ENCODE measurements at places on chromosomes 5 and 9.

DNA sequence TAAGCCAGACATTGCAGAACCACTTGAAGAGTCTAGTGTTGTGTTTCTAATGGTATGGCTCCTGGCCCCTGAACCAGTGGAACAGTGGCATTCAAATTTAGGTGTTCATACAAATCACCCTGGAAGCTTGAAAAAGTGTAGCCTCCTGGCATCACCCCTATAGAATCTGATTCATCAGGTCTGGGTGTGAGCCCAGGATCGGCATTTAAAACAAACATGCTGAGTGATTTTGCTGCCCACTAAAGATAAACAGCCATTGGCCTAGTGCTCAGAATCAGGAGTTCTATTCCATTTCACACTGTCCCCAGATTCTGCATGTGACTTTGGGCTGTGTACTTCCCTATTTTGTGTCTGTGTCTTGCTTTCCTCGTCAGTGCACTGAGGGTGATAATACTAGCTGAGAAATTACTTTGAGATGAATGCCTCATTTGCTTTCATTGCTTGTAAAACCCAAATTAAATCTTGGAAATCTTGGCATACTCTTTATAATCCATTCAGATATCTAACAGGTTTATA is 241.5 kb upstream of the CLINT1 start:
- no peak overlapping the region for H3K4me3 ChIP-seq
- H3K27me3 ChIP-seq, result no peaks in the 10 kb centered on the region
- H3K36me3 ChIP-seq, result no peaks in the 10 kb centered on the region
- H3K4me1 ChIP-seq, result no peaks in the 10 kb centered on the region
- DNase-seq, result no peak

DNA sequence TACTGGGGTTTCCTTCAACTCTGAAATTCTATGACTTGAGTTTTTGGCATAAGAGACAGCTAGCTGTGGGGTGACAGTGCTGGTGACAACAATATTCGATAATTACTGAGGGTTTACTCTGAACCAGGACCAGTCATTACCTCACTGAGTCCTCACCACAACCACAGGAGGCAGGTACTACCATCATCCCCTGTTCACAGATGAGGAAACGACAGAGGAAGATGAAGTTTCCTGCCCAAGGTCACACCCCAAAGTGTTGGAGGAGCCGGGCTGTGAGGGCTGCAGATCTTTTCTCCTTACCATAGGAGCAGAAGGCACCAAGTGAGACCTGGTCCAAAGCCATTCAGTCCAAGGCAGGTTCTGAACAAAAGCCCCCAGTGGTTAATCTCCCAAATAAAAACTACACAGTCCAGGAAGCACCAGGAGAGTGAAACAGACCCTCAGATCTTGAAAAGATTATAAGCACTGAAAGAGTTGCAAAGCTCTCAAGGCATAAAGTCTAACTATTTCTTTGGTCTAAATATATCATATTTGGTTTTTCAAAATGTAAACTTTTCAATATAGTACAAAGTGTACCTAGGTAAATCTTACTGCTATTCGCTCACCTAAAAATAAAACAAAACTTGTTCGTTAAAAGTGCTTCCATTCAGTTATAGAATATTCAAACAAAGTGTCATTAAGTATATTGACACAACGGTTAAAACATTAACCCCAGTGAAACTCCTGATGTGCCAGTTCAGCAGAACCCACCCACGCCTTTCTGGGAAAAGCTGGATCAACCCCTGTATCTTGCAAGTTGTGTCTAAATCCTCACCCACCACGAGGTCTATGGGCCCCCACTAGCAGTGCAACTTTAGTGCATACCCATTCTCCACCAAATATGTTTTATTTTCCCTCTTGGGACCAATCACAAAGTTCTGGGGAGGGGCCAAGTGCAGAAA is 82.6 kb upstream of the EQTN start:
- no peak for DNase-seq
- peak overlapping the region; percentile 20 for H3K27ac ChIP-seq
- H3K36me3 ChIP-seq, result no peaks in the 10 kb centered on the region
- H3K4me3 ChIP-seq, result no peak overlapping the region
- peaks cover 89% of the 10 kb centered on the region for H3K4me1 ChIP-seq

GRCh38 chr9:78074385-78075291 is 43.0 kb upstream of the GNAQ start:
- H3K27me3 ChIP-seq, result peaks cover 34% of the 10 kb centered on the region
- H3K4me3 ChIP-seq, result no peak overlapping the region
- peaks cover 3% of the 10 kb centered on the region for H3K36me3 ChIP-seq
- no peak for DNase-seq
- no peaks in the 10 kb centered on the region for H3K4me1 ChIP-seq

- H3K27ac ChIP-seq, result no peak overlapping the region
- DNase-seq, result no peak
- H3K36me3 ChIP-seq, result no peaks in the 10 kb centered on the region
- H3K4me1 ChIP-seq, result no peaks in the 10 kb centered on the region
- H3K27me3 ChIP-seq, result no peaks in the 10 kb centered on the region
- H3K4me3 ChIP-seq, result no peak overlapping the region
These were observed 377.7 kb downstream of the FGF10 start for GRCh38 chr5:44011518-44011917.

DNA sequence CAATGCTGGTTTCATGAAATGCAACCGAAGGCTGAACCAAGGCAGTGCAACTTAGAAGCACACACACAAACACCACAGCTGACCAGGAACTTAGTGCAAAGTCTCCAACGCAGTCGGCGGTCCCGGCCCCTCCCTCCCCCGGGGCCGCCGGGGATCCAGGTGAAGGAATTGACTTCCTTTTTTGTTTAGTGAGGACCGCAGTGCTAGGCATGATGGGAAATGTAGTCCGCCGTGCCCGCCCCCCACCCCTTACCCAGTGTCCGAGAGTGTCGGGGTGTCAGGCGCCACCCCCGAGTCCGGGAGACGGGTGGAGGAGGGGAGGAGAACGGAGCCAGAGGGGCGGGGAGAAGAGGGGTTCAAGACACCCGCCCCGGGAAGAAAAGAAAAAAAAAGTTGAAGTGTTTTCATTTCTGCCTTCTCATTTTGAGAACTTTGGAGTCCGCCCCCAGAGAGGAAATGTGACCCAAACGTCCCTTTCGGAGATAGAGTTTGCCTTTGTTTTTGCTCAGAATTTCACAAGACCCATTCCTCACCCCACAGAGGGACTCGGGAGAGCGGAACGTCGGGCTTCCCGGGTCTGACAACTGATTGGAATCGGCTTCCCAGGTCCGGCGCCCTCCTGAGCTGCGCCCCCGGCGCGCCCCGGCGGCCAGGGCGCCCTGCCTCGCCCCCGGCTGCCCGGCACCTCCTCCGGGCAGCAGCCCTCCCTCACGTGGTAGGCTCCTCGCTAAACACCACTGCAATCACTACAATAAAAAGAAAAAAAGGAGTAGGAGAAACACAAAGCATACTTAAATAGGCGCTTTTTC is 2.0 kb downstream of the IER5L start:
- peaks cover 23% of the 10 kb centered on the region for H3K4me1 ChIP-seq
- peak overlapping the region; percentile 85 for H3K4me3 ChIP-seq
- peaks cover 21% of the 10 kb centered on the region for H3K27me3 ChIP-seq
- H3K36me3 ChIP-seq, result no peaks in the 10 kb centered on the region
- peak; percentile 49 for DNase-seq

DNA sequence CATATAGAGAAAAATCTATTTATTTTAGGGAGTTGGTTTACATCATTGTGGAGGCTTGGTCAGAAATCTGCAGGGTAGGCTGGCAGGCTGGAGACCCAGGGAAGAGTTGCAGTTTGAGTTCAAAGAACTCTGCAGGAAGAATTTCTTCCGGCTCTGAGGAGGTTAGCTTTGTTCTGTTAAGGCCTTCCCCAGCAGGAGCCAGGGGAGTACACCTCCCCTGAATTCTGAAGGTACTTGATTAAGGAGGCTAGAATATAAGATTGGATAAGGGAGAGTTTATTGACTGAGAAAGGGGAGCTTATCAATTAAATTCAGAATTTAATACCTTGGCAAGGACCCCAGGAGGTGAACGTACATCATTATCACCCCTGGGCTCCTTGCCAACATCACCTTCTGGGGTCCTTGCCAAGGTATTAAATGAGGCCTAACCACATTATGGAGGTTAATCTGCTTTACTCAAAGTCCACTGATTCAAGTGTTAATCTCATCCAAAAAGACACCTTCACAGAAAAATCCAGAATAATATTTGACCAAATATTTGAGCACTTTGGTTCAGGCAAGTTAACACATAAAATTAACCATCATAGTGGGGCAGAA is 351.7 kb downstream of the CWC27 start:
- no peaks in the 10 kb centered on the region for H3K27me3 ChIP-seq
- H3K4me3 ChIP-seq, result no peak overlapping the region
- no peaks in the 10 kb centered on the region for H3K4me1 ChIP-seq
- no peak for DNase-seq
- no peaks in the 10 kb centered on the region for H3K36me3 ChIP-seq

DNA sequence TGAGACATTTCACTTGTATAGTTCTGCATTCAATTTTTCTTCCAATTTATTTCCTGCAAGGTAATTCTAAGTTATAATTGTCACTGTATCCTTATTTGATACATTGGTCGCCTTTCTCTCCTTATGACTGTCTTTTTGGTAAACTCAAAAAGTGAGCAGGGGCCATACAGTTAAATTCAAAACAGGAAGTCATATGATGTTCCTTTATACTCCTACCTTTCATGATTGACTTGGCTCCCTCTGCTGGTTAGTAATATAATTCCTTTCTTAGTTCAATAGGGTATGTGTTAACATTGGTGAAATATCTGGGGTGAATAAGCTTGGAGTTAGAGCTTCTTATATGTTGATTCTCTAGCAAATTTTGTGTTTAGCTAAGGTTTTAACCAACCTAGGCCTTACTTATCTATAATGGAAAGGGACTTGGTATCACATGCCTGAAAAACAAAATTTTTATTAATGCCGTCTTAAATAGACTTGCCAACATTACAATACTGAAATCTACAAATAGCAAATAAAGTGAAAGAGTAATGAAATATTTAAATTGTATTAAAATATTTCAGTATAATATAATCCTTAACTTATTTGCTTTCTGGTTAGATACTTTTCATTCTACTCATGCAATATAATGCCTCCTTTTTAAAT is 6.0 kb upstream of the NIPBL start:
- H3K36me3 ChIP-seq, result peaks cover 12% of the 10 kb centered on the region
- H3K27ac ChIP-seq, result peak overlapping the region; percentile 62
- no peaks in the 10 kb centered on the region for H3K27me3 ChIP-seq
- DNase-seq, result no peak
- peaks cover 29% of the 10 kb centered on the region for H3K4me1 ChIP-seq

GRCh38 chr9:76451234-76451633 is 7.7 kb upstream of the GCNT1 start:
- peaks cover 4% of the 10 kb centered on the region for H3K4me1 ChIP-seq
- DNase-seq, result no peak
- H3K4me3 ChIP-seq, result no peak overlapping the region

DNA sequence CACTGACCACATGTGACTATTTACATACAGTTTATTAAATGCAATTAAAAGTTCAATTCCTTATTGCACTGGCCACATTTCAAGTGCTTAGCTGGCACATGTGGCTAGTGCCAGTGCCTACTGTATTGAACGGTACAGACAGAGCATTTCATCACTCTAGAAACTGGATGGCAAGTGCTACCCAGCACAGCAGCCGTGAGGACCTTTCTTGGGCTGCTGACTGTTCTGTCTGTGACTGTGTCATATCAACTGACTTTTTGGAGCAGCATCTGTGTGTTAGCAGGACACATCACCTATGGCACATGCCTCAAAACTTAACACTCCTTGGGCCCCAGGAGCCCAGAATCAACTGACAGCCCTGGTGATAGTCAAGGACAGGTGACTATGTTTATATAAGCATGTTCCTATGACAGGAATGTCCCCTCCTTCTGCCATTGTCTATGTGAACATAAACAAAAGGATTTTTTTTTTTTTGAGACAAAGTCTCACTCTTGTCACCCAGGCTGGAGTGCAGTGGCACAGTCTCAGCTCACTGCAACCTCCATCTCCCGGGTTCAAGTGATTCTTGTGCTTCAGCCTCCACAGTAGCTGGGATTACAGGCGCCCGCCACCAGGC is 8.9 kb downstream of the IRF1 start:
- no peak for DNase-seq
- H3K27me3 ChIP-seq, result no peaks in the 10 kb centered on the region
- H3K36me3 ChIP-seq, result peaks cover 55% of the 10 kb centered on the region
- no peak overlapping the region for H3K4me3 ChIP-seq

DNA sequence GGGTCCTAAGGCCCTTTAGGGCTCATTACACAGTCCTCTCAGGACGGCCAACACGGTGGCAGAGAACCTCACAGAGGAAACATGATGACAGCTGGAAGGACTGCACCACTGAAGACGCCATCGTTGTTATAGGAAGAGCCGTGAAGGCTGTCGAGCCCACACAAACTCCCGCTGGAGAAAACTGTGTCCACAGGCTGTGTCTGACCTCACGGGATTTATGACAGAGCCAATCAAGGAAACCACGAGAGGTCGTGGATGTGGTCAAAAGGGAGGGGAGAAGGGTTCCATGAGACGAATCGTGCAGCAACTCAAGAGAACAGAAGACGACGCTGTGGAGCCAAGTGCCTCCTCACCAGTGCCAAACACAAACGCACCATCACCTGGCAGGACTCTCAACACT is 12.2 kb downstream of the QSOX2 start:
- peaks cover 68% of the 10 kb centered on the region for H3K36me3 ChIP-seq
- DNase-seq, result no peak
- peaks cover 74% of the 10 kb centered on the region for H3K4me1 ChIP-seq
- peak overlapping the region; percentile 66 for H3K27ac ChIP-seq

Data from activated B cell treated with CpG ODN at 0.5 μM for 24 hours (primary cell).